ENCODE measurements at places on chromosomes 12 and 14.

- no peak for DNase-seq
Observed at GRCh38 chr14:24870949-24871701, 178.8 kb downstream of the STXBP6 start.

DNA sequence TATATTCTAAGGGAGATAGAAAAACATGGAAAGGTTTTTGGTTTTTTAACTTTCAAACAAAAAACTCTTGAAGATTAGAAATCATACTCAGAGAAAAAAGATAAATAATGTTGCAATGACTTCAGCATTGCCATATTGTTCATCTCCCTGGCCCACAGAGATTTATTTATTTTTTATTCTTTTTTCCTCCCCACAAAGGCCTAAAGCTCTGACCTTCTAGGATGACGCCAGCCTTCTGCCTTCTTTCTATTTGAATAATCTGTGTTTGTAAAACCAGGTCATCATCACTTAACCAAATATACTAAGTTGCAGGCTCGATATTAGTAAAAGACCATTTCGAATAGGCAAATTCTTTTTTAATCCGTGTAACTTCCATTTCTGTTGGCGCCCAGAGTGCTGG lies 4.4 kb upstream of the DCP1B start:
- DNase-seq, result no peak

- DNase-seq, result no peak
Observed at GRCh38 chr12:81792666-81793065, 33.5 kb upstream of the PPFIA2 start.

DNA sequence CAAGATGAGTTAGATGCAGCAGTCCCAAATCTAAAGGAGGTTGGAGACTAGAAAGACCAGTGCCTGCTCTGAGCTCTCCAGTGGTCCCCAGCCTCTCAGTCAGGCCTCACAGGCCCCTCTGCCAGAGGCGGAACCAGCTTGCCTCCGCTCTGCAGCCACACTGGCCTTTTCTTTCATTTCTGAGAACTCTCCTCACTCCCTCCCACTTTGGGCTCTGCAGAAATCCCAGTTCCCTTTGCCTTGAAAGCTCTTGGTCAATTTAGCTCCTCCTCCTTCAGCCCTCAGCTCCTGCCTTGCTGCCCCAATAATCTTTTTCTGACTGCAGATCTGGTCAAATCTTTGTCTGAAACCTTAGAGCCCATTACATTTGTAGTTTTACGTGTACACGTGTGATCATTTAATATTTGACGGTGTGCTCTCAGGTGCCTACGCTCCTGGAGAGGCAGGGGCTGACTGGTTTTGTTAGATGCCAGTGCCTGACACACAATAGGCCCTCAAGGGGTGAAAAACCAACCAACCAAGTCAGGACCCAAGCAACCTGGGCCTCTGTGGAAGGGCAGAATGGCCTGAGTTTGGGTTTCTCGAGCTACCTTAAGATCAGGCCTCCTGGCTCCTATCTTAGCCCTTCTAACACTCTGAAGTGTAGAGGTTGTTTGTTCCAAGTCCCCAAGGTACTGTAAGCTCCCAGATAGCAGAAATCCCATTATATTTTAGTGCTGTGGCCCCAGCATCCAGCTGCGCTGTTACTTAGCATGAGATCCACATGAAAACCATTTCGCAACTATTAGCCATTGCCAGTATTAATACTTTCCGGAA lies 1.1 kb upstream of the NUDT4 start:
- no peak for DNase-seq

DNA sequence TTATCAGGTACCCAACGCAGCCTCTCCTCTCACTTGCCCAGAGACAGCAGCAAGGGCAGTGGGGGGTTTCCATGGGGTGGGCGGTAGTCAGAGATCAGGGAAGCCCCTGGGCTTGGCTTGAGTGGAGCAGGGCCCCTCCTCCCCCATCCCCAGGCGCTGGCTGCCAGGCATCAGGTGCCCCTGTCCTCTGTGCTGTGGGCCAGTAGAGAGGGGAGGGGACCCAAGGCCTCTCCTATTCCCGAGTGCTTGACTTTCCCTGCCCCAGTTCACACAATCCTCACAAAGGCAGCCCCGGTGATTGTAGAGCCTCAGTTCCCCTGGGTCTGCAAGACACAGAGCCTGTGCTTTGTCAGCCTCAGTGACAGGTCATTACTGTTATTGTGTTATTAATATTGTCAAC lies 57.7 kb downstream of the MVK start:
- no peak for DNase-seq

- no peak for DNase-seq
Observed at GRCh38 chr12:51403159-51403558, 12.0 kb upstream of the GALNT6 start.

DNA sequence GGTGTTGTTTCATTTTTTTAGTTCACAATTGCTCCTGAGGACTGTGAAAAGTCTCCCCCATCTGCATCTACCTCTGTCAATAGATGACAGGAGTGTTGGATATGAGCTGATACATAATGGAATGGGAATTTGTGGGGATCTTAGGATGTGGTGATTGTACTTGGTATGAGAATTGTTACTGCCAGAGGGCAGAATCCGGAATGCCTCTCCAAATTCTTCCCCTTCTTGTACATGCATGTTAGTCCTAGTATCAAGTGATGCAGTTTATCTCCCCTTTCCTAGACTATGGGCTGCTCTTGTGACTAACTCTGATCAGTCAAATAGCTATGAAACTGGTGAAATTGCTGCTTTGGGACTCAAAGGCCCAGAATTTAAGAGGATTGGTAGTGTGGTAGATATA lies 24.8 kb upstream of the NOVA1 start:
- no peak for DNase-seq

DNA sequence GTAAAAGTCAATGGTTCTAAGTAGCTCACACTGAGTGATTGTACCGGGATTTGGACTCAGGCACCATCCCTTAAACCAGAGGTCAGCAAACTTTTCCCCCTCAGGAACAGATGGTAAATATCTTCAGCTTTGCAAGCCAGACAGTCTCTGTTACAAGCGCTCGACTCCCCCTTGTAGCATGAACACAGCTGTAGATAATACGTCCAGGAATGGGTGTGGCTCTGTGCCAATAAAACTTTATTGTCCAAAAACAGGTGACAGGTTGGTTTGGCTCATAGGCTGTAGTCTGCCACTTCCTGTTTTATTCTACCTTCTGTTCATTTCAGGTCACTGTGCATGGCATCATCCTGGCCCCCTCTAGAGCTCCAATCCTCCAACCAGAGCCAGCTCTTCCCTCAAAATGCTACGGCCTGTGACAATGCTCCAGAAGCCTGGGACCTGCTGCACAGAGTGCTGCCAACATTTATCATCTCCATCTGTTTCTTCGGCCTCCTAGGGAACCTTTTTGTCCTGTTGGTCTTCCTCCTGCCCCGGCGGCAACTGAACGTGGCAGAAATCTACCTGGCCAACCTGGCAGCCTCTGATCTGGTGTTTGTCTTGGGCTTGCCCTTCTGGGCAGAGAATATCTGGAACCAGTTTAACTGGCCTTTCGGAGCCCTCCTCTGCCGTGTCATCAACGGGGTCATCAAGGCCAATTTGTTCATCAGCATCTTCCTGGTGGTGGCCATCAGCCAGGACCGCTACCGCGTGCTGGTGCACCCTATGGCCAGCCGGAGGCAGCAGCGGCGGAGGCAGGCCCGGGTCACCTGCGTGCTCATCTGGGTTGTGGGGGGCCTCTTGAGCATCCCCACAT lies 7.6 kb downstream of the BDKRB1 start:
- no peak for DNase-seq

DNA sequence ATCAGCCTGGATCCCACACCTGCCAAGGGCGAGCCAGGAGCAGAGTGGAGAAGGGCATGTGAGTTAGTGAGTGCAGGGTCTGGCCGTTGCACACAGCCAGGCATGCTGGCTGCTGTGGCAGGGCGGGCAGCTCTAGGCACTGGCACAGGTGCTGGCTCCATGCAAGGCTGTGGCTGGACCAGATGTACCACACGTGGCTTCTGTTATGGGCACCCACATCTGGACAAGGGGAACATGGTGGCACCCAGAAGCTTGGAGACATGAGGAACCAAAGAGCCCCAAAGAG lies 20.1 kb downstream of the SERPINA3 start:
- no peak for DNase-seq

GRCh38 chr12:15318841-15319240 lies 3.5 kb upstream of the PTPRO start:
- no peak for DNase-seq

Measured in T follicular helper cell (primary cell).